ENCODE measurements at places on chromosomes 1 and 21.
A peak's percentile ranks its signal among the peaks of the same experiment; 100 is the strongest.

DNA sequence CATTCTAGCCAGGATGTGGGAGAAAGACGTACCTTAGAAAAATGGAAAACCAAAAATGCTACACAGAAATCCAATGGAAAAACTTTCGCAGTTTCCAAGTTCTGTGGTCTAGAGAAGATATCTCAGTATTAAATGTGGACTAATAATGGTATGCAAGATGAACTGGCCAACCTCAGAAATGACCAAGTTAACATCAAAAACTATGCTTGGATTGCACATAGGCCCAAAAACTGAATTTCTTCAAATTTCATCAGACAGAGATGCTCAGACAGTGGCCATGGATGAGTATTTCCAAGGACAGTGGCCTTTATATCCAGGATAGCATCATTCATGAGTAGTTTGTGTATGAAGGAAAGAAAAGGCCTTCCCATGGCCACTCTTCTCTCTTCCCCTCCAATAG lies 132.2 kb downstream of the TIAM1 start:
- DNase-seq: no peak

GRCh38 chr1:239363930-239364329 lies 22.4 kb upstream of the CHRM3 start:
- no peak for DNase-seq

DNA sequence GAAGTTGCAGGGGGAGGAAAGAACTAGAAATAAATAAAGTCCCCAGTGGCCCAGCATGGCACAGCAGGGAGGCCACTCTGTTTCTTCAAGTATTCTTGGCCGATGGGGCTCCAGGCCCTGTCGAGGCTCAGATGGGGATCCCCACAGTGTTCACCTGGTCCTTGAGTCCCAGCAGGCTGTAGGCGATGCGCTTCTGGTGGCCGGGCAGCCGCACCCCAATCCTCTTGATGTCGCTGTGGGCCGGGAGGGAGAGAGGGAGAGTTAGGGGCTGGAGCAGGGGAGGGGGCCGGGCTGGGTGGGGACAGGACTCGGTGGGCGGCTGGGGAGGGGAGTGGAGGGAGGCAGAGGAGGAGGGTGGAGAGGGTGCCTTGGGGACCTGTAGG lies 30.8 kb downstream of the EPHA2 start:
- no peak for DNase-seq

DNA sequence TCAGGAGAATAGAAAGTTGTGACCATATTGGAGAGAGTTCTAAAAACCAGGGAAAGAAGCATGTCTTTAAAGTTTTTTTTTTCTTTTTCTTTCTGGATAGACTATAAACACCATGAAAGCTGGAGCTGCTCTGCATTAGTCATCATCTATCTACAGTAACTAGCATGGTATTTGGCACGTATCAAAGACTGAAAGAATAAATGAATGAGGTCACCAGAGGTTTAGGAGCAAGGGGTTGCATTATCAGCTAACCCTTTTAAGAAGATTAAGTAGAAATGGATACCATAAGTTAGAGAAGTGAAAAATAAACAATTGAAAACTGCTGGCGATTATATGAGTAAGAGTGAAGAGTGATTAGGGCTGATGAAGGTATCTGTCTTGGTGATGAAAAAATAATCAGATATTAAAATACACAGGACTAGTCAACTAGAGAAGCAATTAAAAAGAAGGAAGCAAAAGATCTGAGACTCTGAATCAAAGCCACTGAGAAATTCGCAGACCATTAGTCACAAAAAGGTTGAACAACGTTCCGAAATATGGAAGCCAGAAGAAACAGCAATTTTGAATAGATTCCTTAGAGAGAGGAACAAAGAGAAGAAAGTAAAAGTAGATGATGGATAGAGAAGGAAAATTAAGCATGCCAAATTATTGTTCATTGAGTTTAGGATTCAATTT lies 536.4 kb downstream of the DPYD start:
- DNase-seq: no peak

GRCh38 chr1:104264521-104264920 lies 514.8 kb downstream of the AMY1C start:
- DNase-seq: no peak

- DNase-seq: no peak
Observed at GRCh38 chr1:53372501-53372951, 44.7 kb upstream of the LRP8 start.

DNA sequence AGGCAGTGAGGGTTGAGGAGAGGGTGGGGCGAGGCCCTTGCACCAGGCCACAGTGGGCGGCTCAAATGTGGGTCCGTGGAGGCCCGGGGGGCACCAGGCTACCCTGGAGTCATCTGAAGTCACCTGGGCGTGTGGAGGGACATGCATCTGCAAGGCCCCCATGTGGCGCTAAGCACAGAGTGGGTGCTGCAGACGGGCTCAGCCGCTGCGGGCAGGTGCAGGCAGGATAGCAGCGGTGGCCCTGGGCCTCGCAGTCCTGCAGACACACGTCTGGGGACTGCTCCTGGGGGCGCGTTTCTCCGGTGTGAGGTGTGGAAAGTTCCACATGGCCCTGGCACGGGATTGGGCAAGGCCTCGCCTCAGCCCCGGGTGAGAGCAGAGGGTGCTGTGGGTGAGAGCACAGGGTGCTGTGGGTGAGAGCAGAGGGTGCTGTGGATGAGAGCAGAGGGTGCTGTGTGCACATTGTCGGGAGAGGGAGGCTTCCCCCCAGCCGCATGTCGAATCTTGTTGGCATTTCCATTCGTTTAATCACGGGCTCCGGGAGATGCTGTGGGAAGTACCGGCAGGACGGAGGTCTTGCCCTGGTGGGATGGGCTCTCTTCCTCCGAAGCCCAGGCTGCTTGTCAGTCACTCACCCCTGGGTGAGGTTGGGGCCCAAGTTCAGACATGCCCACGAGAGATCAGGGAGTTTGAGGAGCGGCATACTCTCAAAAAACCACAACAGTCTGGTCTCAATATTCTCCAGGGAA lies 46.5 kb downstream of the TP73 start:
- peak; percentile 54 for DNase-seq

DNA sequence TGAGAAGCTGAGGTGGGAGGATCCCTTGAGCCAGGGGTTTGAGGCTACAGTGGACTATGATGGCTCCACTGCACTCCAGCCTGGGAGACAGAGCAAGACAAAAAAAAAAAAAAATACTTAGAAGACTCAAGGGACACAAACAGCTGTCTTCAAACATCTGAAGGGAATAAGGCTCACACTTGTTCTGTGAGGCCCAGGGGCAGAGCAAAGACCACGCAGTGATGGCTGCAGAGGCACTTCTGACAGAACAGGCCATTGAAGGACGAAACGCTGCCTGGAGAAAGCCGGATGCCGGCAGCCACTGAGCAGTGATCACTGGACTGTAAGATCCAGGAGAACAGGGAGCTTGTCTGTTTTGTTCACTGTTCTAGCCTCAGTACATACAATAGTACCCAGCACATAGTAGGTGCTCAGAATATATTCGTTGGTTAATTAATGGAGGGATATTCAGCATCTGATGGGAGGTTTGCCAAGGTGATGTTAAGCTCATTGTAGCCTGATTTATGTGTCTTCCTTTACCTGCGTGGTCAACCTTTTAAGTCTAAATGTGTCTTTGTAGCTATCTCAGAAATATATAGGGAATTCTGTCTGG lies 12.1 kb upstream of the NDC1 start:
- DNase-seq: no peak

- peak; percentile 14 for DNase-seq
Observed at GRCh38 chr21:33374450-33375096, 28.6 kb upstream of the IFNGR2 start.

DNA sequence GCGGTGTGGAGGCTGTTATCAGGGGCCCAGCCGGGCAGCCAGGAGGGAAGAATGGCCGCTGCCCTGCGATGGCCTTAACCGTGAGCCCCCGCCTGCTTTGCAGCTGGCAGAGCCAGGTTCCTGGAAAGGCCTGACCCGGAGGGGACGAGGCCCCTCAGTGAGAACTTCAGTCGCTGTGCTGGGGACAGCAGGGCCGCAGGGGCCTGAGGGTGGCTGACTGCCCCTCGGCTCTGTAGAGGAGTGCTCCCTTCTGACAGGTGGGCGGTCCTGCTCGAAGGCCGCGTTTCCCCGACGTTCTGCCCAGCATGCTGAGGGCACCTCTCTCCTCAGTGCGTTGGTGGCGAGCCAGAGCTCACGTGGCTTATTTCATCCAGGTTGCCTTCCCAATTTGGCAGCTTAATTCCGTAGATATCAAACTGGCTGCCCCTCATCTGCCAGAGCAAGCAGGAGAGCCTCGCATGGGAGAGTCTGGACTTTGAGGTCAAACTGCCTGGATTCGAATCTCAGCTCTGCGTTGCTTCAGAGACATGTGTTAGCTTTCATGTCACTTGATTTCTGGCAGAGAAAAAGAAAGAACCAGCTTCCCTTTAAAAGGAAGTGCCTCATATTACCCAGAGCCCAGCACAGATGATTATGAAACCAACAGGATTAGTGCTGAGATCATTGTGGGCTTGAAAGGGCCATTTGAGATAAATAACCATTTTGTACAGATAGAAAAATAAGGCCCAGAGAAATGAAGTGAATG lies 239.8 kb downstream of the SDCCAG8 start:
- no peak for DNase-seq

- DNase-seq: no peak
Observed at GRCh38 chr1:115409094-115410015, 71.3 kb upstream of the NGF start.

DNA sequence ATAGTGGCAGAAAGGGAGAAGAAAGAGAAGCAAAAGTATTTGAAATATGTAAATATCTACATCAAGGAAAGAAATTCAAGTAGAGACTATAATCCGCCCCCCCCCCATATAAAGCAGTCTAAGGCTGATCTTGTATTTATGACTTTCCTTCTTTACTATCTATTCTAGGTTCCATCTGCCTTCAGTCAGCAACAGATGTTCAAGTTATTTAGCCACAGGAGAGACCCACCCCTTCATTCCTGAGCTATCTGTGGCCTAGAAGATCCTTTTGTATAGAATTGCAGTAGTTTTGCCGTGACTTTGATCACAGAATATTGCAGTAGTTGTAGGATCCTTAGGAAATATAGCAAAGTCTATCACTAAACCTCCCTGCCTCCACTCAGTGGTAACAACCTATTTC lies 10.7 kb upstream of the BSDC1 start:
- no peak for DNase-seq

GRCh38 chr1:8201331-8201861 lies 116.5 kb upstream of the SLC45A1 start:
- no peak for DNase-seq

DNA sequence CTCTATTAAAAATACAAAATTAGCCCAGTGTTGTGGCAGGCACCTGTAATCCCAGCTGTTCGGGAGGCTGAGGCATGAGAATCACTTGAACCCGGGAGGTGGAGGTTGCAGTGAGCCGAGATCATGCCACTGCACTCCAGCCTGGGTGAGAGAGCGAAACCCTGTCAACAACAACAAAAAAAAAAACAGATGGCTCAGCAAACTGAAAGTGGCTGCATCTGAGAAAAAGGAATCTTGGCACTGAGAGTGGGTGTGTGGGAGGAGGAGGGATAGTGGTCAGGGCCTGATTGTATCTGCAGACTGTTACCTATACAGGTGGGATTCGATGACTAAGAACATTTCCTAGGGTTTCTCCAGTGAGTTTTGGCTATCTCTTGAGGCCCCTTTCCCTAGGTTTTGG lies 122.2 kb upstream of the BARHL2 start:
- DNase-seq: no peak

- DNase-seq: no peak
Observed at GRCh38 chr1:150829751-150830150, 21.7 kb upstream of the CTSK start.

DNA sequence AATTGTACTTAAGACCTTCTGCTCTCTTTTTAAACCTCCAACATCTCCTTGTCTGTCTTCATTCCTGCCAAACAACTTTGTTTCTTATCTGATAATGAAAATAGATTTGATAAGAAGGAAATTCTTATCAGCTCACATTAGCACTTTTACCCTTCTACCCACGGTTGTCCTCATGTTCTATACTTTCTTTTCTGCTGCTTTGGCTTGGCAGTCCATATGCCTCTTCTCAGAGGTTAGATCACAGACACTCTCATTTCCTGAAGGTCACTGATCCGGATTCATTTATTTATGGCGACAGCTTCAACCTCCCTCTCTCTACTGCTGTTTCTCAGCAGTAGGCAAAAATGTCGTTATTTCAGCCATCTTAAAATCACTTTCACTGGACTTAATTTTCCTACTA lies 2015.8 kb downstream of the NCAM2 start:
- DNase-seq: no peak

DNA sequence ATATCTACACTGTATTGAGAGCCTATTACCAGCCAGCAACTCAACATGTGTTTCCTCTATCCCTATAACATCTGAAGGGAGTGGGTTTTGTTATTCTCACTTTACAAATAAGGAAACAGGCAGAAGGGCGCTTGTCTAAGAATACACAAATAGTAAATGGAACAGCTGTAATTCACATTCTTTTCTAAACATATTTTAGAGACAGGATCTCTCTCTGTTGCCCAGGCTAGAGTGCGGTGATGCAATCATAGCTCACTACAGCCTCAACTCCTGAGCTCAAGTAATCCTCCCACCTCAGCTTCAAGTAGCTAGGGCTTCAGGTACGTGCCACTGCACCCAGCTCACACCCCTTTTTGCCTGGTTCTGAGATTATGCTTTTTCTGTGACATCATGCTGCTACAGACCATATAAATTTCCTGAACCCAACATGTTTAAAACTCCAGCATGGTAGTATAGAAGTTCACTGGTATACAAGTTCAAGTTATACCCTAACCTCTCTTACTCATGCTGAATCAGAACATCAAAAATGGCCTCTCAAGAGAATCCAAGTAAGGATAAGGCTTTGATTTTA lies 8.6 kb upstream of the TACSTD2 start:
- no peak for DNase-seq

- DNase-seq: no peak
Observed at GRCh38 chr1:89622895-89623294, 10.0 kb upstream of the LRRC8C start.

DNA sequence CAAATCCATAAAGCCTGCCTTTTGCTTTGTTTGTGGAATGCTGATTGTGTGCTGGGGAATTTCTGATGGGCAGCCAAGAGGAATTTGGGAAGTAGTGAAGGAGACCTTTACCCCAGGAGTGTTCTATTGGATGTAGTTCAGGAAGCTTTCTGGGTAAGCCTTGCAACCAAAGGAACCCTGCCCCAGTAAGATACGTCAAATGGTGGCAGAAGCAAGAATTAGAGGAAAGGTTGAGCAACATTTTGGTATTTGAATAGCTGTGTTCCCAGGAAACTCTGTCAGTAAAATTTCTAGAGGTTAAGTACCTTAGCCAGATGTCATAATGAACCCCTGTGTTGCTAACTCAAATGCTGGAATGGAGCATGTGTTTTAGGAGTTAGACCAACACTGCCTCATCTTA lies 6.4 kb downstream of the MGST3 start:
- no peak for DNase-seq

GRCh38 chr1:110281363-110282290 lies 57.5 kb upstream of the RBM15 start:
- peak; percentile 68 for DNase-seq

DNA sequence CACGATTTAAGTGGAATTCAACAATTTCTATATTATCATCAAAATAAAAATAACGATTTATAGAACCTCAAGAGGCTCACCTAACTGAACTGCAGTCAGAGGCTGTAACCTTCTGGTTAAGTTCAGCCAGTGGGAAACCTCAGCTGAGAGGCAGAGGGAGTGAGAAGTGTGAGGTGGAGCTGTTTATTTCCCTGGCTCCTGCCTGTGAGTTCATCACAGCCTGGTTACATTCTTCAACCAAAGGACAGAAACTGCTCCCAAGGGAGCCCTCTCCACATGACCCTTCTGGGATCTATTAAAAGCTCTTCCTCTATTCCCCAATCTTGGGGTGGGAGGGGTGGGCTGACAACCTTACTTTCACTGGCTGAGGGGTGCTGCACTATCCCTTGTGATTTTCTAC lies 22.2 kb downstream of the DYNLT5 start:
- DNase-seq: no peak

Data from NCI-H2081 (cell line).